ENCODE measurements at places on chromosomes 2 and 18. TPM values are rescaled to one million over a fixed set of nuclear protein-coding genes. Genes with fewer than 3 reads are reported as not detected.

ARHGAP15 gene
- not detected for total RNA-seq

GRCh38 chr2:142223309-142223708 is 92.5 kb upstream of the LRP1B start:
- no peak for DNase-seq

GRCh38 chr18:25278394-25278793 is 73.6 kb downstream of the ZNF521 start:
- no peak for DNase-seq

DNA sequence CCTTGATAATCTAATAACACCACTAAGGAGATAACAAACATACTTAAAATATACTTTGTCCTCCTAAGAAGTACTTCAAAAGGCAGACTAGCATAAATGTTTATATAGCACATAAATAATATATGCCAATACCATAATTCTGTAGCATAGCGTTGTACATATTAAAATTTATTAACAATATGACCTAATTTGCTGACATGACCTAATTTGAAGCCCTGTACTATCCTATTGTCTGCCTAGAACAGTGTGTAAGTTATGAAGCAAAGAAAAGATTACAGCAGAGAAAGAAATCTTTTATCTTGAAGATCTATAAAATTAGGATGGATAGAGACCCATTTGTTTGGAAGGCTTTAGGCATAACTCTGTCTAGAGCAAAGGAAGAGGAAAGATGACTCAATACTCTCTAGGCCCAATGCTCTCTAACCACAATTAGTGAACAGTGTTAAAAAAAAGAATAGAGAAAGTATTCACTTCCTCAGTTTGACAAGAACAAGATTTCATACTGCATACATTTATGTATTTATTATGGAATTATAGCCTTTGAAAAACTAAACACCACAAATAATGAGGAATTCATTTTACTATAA is 231.3 kb downstream of the ZRANB3 start:
- DNase-seq, result no peak

FRZB gene
- total RNA-seq, result 4.7 TPM

DNA sequence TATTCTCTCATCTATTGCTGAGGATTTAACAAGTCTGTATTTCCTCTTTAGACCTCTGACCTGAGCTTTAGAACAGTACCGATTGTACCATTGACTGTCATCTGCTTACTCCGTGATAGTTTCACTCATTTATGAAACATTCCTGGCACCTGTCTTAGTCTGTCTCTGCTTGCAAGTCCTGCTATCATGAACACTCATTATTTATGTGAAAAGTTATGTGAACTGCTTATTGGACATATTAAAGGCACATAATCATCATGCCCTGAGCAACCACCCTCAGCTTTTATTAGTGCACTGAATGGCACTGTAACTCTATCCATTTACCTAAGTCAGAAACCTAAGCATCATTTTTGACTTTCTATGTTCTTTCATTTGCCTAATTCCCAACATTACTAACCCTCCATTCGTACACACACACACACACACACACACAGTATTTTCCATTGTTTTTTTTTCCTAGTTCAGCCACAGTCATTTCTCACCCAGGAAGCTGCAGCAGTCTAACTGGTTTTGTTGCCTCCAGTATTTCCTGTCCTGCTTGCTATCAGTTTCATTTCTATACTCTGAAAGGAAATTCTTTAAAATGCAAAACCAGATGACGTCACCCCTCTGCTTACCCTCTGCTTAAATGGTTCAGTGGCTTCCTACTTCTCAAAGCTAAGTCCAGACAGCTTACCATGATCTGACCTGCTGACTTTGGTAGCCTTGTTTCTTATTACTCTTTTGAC is 146.1 kb downstream of the HAUS1 start:
- no peak for DNase-seq

GRCh38 chr2:174486563-174487107 is at the start of gene GPR155:
Gene GPR155 (minus strand): TSS chr2:174487029. CDS start chr2:174481956, 5,073 bp downstream.
- DNase-seq, result no peak

- no peak for DNase-seq
Observed at GRCh38 chr2:205778356-205778755, 96.1 kb downstream of the NRP2 start.

KCNK3 gene
- 0.30 TPM for total RNA-seq

DSG1 gene
- total RNA-seq, result not detected

- DNase-seq, result no peak
Observed at GRCh38 chr2:74462786-74463105, 2.4 kb downstream of the MOGS start.

DNA sequence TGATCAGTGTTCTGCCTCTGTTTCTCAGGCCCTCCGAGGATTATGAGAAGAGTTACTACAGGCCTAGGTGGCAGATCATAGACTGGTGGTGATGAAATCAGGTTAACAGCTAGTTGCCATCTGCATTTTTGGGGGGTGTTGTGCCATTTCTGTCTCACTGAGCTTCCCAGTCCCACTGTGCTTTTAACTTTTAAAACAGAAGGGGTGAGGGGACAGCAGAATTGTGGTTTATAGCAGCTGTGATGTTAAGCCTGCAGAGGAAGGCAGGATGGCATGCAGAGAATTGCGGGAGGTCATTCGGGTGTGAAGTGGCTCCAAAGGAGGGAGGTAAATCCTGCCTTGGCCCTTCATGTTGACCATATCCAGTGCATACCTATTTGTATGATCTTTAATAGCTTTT is 5.0 kb downstream of the CAB39 start:
- DNase-seq, result no peak

GKN1 gene
- total RNA-seq, result not detected

DNA sequence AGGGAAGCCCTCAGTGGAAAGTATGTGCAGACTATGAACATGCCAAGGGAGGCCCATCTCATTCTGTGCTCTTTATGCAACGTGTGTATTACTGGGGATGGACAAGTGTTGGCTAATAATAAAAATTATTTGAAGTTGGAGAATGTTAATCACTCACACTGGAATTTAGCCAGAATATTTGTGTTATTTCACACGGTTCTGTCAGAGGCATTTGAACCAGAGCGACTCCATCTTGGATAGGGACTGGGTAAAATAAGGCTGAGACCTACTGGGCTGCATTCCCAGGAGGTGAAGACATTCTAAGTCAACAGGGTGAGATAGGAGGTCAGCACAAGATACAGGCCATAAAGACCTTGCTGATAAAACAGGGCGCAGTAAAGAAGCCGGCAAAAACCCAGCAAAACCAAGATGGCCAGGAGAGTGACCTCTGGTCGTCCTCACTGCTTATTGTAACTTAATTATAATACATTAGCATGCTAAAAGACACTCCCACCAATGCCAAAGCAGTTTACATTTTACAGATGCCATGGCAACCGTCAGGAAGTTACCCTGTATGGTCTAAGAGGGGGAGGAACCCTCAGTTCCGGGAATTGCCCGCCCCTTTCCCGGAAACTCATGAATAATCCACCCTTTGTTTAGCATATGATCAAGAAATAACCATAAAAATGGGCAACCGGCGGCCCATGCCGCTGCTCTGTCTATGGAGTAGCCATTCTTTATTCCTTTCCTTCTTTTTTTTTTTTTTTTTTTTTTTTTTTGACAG is 2.6 kb upstream of the FZD5 start:
- DNase-seq, result no peak

DNA sequence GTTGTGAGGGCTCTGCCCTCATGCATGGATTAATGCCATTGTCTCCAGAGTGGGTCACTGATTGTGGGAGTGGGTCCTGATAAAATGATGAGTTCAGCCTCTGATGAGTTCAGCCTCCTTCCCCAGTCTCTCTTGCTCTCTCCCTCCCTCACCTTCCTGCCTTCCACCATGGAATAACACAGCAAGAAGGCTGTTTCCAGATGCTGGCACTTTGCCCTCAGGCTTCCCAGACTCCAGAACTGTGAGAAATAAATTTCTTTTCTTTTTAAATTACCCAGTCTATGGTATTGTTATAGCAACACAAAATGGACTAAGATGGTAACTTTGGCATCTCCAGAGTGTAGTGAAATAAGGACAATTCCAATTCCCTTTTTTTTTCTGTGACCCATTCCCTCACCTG is 47.1 kb upstream of the MAP4K3 start:
- DNase-seq, result no peak

GRCh38 chr2:234491281-234491680 is 5.6 kb downstream of the ARL4C start:
- no peak for DNase-seq

DNA sequence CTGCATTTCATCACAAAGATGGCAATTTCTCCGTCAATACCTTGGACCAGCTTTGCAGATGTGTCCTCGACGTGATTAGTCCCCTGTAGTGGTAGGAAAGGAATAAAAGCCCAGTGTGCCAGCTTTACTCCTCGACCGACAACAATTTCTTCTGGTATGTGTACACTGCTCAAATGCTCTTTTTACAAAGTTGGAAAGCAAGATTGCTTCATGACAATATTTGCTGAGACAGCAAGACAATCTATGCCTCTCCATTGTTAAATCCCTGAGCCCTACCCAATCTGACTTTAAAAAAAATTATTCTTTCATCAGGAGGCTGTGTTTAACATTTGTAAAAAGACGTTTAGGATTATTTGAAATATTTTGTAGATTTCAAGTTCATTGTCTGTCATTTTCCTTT is 27.6 kb upstream of the ZEB2 start:
- DNase-seq, result no peak

UGT1A10 gene
- total RNA-seq, result not detected

GRCh38 chr2:143482316-143482715 is 353.1 kb downstream of the ARHGAP15 start:
- no peak for DNase-seq

WDR75 gene
- total RNA-seq, result 69.3 TPM

DNA sequence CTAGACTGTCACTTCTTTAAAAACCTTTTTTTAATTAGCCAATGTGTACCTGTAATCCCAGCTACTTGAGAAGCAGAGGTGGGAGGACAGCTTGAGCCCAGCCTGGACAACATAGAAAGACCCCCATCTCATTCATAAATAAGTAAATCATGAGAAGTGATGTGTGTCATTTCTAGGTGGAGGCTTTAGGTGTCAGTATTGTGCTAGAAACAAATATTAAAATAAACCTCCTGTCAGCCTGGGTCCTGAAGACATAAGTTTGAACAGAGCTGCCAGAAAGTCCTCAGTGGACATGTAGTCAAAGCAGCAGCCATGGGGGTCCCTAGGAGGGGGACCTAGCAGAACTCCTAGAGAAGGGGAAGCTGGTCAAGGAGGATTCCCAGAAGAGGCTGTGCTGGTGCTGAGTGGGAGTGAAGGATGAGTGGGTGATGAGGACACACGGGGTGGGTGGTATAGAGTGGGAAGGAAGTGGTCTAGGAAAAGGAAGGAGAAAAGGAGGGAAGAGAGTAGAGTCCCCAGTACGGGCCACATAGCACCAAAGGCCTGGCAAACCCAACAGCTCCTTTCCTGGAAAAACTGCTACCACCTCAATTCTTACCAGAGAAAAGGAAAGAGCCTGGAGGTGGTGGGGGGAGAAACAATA is 316.6 kb upstream of the NCKAP5 start:
- DNase-seq, result peak; percentile 30

DNA sequence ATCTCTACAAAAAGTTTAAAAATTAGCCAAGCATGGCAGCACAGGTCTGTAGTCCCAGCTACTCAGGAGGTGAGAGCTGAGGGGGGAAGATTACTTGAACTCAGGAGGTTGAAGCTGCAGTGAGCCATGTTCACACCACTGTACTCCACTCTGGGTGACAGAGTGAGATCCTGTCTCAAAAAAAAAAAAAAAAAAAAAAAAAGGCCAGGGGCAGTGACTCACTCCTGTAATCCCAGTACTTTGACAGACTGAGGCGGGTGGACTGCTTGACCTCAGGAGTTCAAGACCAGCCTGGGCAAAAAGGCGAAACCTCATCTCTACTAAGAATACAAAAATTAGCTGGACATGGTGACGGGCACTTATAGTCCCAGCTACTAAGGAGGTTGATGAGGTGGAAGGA is 37.0 kb downstream of the PUM2 start:
- no peak for DNase-seq

- DNase-seq, result no peak
Observed at GRCh38 chr2:217065695-217066405, 206.0 kb upstream of the TNP1 start.

- peak; percentile 76 for DNase-seq
Observed at GRCh38 chr2:68362069-68362468, 3.0 kb upstream of the PLEK start.

GRCh38 chr2:205453202-205453601 is 229.1 kb upstream of the NRP2 start:
- DNase-seq, result no peak

DNA sequence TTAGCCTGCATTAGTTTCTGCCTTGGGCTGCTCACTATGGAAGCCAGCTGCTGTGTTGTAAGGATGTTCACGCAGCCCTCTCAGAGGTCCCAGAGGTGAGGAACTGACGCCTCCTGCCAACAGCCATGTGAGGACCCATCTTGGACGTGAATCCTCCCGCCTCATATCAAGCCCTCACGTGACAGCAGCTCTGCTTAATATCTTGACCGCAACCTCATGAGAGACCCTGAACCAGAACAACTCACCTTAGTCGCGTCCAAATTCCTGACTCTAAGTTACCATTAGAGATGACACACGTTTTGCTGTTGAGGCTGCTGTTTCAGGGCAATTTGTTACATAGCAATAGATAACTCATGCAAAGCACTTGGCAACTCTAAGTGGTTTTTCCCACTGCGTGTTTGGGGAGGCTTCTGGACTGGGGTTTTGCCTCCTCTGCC is 97.7 kb downstream of the TMEM17 start:
- no peak for DNase-seq

DNA sequence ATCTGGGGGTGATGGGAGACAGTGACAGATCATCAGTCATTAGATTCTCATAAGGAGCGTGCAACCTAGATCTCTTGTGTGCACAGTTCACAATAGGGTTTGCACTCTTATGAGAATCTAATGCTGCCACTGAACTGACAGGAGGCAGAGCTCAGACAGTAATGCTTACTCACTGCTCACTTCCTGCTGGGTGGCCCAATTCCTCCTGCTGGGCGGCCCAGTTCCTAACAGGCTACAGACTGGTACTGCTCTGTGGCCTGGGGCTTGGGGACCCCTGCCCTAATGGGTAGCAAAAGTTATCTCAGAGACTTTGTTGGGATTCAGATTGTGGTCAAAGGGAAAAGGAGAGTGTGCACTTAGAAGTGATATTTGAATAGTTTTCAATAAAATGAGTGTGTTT is 840.1 kb upstream of the ID2 start:
- DNase-seq, result no peak

DNA sequence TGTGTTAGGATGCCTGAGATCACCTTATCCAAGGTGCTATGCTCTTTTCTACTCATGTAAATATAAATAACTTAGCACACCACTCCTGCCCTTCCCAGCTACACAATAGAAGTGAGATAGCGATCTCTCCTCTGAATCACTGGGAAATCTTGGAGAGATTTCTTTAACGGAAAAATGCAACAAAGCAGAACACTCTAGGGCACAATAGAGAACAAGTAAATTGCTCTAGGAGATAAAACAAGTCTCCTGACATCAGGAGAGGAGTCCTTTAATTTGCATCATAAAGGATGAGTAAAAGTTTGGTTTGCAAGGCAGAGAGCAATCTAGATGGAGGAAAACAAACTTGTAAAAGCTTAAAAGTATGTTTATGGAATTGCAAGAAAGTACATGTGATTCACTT is 224.1 kb downstream of the PAX3 start:
- no peak for DNase-seq
